ENCODE measurements at places on chromosomes 1 and 21. TPM values are rescaled to one million over a fixed set of nuclear protein-coding genes. Genes with fewer than 3 reads are reported as not detected.

DNA sequence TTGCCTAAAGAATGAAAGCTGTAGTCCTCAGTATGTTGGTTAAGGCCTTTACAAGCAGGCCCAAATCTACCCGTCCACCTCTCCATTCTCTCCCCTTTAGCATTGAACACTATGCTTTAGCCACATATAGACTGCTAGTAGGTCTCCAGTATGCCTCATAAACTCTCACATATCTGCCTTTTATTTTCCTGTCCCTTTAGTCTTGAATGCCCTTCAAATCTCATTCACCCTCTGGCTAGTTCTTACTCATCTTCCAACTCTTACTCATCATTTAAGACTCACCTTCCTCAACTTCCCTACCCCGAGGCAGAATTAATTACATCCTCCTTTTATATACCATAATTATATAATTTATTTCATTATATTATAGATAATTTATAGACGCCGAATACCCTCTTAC lies 78.7 kb upstream of the TSPAN2 start:
- DNase-seq, result no peak

FCER1A gene
- total RNA-seq, result not detected

DNA sequence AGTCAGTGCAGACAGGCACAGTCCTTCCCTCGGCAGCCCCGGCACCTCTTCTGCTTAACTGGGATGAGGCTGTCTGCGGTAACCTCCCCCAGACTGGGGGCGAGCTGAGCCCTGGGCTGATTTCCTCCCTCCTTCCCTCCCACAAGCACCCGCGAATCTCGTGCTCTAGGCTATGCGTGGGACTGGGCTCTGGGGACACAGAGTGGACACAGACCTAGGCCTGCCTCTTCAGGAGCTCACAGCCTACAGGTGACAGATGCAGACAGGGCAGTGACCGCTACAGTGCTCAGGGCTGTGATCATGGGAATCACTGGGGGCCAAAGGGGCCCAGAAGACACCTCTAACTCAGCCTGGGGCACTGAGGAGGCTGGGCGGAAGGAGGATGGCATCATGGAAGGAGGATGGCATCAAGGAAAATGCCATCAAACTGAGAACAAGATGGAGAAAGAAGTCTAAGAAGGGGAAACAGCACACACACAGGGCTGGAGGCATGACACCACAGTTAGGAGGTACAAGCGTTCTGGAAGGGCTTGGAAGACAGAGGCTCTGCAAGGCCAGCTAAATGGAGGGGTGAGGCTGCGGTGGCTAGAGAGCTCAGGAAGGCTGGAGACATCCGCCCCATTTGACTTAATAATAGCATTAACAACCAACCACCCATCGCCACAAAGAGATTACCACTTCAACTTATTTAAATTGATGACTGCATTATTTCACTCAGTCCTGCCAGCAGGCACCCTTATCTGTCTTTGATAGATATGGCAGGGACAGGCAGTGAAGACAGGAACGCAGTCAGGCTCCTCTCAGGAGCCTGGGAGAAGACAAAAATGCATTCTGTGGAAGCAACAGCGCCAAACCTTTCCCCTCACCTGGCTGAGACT lies 4.2 kb downstream of the TTC39A start:
- DNase-seq, result no peak

- no peak for DNase-seq
Measured at GRCh38 chr1:229230893-229231753, 39.8 kb upstream of the RAB4A start.

CCDC24 gene
- total RNA-seq, result 0.40 TPM

CNN3 gene
- total RNA-seq, result 14.9 TPM

DNA sequence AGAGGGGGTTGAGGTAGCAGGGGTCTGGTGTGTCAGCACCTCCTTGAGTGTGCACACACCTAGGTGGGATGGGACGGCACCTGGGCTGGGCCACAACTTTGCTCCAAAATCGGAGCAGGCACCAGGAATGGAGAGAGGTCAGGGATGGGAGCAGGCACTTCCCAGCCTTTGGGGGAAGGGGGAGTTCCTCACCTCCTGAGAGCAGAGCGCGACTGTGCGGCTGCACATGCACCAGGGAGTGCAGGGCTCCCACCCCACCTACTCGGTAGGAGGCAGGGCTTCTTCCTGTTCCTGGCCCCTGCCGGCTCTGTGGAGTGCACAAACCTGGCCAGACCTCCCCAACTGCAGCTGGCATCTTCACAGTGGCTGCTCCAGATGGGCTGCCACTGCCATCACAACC lies 399.3 kb downstream of the NCAM2 start:
- no peak for DNase-seq

DNA sequence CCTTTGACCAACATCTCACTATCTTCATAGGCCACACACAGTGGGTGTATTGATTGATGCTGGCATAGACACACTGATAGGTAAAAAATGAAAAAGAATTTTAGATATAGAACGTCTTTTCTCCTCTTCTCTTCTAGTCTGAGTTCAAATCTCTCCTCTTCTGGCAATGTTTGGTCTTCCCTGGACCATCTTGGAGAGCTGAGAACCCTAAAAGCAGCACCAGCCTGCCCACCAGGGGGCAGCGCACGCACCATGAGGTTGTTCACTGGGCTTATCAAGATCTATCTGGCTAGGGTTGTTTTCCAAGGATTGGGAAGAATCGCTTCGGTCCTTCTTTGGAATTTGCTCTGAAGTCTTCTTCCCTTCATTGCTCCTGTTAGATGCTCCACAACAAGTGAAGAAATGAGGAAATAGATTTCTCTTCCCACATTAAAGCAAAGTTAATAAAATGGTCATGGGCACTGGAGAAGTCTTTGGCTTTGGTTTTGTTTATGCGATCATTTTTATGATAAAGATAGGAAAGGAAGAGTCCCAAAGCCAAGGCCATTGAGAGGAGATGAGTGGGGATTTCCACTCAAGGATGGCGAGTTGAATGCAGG lies 104.0 kb upstream of the OLIG2 start:
- peak; percentile 36 for DNase-seq

DNA sequence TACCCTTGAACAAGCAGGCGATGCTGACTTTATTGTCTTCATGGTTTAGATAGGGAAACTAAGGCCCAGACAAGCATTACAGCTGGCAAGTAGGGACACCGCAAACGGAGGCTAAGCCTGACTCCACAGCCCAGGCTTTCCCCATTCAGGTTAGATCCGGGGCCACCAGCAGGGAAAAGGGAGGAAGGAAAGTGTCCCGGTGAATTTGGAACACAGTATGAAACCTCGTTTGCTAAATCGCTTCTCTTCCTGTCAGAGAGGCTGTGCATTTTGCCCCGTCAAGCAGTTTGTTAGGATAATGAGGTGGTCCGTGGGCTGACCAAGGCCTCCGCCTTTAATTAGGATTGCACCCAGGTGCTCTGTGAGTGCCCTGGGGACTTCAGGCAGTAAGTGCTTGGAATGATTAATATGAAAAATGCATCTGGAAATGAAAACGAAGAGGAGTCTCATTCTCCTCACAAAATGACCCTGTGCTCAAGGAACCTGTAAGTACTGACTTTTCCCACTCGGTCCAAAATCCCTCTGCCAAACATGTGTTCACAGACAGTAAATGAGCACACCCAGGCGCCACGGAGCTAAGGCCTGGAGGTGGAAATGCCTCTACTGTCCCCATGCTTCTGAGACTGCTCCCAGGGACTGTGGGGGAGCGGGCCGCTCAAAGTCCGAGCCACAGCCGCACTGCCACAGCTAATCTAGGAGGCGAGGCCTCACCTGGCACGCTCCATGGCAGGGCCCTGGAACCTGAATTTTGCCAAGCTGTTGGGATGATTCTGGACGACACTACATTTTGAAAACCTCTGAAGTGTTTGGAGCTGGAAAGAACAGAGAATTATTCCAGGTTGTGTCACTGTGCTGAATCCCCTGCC lies 234.1 kb downstream of the SDCCAG8 start:
- DNase-seq, result no peak

GRCh38 chr1:198943484-198944187 lies 304.8 kb downstream of the PTPRC start:
- no peak for DNase-seq

DNA sequence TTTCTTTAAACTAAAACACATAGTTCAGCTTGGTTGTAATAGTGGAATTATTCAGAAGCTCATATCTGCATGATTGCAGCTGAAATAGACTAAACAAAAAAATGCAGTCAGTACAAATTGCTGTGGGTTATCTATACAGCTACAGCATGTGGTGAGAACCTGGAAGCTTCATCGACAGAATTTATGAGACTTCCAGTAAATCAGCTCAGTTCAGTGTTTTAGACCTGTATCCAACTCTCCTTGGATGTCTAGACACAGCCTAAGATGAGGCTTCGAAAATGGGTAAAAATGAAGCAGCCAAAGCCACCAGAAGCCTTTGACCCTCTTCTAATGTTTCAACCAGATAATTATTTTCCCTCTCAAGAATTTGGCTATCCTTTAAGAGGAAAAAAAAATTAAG lies 127.1 kb upstream of the C1orf105 start:
- DNase-seq, result no peak

GRCh38 chr21:35265170-35265877 lies 216.2 kb upstream of the RUNX1 start:
- no peak for DNase-seq

- no peak for DNase-seq
Measured at GRCh38 chr1:151841141-151841540, 1.5 kb upstream of the C2CD4D start.

DNA sequence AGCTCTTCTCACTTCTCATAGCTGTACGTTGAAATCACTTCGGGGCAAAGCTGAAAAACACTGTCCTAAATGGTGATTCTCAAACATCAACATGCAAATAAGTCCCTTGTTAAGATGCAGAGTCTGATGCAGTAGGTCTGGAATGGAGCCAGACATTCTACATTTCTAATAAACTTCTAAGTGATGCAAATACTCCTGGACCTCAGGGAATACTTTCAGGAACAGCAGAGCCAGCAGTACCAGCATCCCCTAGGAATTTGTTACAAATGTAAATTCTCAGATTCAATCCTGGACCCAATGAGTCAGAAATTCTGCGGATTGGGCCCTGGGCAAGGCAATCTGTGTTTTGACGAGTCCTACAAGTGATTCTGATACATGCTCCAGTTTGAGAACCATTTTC lies 152.3 kb downstream of the PCNX2 start:
- no peak for DNase-seq

TENT5C gene
- 37.9 TPM for total RNA-seq

DNA sequence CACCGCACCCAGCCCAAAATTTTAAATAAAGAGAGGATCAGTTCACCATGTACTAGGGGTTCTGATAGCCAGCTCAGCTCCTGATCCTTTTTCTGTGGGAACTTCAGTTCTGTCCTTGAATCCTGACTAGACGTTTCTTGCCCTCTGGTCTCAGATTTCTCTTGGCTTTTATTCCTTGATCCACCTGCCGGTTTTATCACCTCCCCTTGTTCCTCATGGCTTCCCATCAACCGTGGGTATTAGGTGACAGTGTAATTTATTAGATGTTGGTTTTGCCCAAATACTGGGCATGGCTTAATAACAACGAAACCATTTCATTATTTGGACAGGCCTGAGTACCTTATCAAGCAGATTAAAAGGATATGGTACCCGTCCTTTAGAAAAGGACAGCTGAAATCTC lies 22.5 kb downstream of the SLC45A1 start:
- DNase-seq, result no peak

OLFML2B gene
- not detected for total RNA-seq

- no peak for DNase-seq
Measured at GRCh38 chr1:203208181-203208580, 21.3 kb downstream of the CHIT1 start.

GRCh38 chr1:209823143-209824041 lies 4.4 kb upstream of the UTP25 start:
- DNase-seq, result no peak

ZSCAN20 gene
- 3.0 TPM for total RNA-seq

- no peak for DNase-seq
Measured at GRCh38 chr1:56534130-56534651, 45.2 kb downstream of the PLPP3 start.

CYP4A22 gene
- total RNA-seq, result not detected

MMEL1 gene
- total RNA-seq, result 2.0 TPM

ATAD3B gene
- 51.7 TPM for total RNA-seq

GRCh38 chr1:147273409-147274336 lies 31.2 kb downstream of the CHD1L start:
- no peak for DNase-seq

DNA sequence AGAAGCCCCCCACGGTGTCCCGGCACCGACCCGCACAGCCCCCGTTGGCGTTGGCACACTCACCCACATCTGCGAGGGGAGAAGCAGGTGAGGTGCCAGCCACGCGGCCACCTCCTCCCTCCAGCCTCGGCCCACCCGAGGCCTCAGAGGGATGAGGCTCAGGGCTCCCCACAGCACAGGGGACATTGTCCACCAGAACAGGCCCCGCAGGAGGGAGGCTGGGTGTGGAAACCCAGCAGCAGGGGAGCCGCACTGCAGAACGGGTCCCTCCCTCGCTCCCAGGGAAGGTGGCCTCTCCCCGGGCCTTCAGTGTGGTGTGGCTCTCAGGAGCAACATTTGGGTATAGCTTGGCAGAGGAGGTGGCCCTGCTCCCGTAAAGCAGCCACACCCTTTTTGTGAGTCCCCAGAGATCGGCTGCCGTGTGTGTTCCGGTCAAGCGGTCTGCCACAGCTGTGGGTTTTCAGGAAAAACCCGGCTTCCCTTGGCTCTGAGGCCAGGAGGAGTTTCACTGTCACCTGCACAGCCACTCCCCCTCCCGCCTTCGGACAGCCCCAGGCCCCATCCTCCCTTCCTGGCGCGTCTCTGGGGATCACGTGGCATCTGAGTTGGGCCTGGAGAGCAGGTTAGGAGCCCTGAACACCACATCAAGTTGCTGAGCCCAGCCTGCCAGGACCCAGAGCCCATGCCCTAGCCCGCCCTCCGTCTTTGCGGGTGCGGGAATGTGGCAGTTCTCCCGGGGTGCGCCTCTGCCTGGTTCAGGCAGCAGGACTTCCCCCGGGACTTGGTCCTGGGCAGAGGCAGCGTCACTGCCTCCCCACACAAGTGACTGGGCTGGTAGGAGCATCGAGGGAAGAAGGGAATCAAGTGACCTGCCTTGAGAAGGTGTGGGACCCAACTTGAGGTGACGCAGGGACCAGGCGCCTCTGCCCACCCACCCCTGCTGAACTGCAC lies 64.0 kb downstream of the MEGF6 start:
- no peak for DNase-seq
